Stimulated activated CD4-positive, alpha-beta T cell treated with anti-CD3 and anti-CD28 coated beads, TNF-alpha, amount 100 ng/mL, for 1 hour (primary cell): ENCODE measurements at places on chromosomes 7 and 10.

DNA sequence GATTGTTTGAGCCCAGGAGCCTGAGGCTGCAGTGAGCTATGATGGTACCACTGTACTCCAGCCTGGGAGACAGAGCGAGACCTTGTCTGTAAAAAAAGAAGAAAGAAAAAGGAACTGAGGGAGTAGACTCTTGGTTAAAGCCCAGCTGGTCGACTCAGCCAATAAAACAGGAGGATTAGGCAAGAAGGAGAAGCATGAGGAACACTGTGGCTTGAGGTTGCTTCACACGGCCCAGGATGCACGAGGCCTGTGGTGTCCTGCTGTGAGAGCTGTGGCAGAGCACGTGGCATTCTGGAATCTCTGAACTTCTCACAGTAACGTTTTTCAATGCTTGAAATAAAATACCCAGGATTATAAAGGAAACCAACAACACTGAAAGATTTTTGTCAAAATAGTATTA lies 93.3 kb downstream of the CUL2 start:
- no peak for DNase-seq

- no peak for DNase-seq
These were observed 115.1 kb downstream of the ICA1 start for GRCh38 chr7:8146788-8147413.

GRCh38 chr10:73494213-73494612 lies 1.6 kb downstream of the PPP3CB start:
- no peak for DNase-seq

- DNase-seq: no peak
These were observed 107.4 kb downstream of the DNAJB6 start for GRCh38 chr7:157444011-157444842.

DNA sequence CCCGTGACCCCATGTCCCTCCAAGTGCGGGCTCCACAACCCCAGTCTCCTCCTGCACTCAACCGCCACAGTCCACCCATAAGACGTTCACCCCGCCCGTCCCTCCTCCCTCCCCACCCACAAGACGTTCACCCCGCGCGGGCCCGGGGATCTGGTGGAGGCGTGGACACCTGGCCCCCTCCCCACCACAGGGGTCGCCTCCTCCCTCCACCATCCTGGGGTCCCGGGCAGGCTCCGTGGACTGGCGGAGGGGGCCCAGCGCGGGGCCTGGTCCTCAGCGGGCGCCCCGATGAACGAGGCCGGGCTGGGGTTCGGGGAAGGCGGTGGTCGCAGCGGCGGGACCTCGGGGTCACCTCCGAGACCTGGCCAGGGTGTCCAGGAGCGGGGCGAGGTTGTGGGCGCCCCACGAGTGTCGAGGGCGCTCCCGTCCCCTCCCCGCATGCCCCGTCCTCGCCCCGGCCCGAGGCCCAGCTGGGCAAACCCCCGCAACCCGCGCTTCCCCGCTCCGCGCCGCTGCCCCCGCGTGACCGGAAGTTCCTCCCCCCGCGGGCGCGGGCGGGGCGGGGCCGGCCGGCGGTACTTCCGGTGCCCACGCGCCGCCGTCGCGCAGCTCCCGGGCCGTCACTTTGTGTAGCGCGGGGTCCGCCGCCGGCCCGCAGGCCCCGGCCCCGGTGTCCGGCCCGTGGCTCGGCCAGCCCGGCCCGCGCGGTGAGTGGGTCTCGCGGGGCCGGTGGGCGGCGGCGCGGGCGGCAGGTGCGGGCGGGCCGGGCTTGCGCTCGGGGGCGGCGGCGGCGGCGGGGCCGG lies at the start of gene ZNF316:
Gene ZNF316 (plus strand): TSS at position 578 of the 803 bp plus-strand sequence. CDS start 5,092 bp downstream, outside the sequence.
- DNase-seq: no peak

DNA sequence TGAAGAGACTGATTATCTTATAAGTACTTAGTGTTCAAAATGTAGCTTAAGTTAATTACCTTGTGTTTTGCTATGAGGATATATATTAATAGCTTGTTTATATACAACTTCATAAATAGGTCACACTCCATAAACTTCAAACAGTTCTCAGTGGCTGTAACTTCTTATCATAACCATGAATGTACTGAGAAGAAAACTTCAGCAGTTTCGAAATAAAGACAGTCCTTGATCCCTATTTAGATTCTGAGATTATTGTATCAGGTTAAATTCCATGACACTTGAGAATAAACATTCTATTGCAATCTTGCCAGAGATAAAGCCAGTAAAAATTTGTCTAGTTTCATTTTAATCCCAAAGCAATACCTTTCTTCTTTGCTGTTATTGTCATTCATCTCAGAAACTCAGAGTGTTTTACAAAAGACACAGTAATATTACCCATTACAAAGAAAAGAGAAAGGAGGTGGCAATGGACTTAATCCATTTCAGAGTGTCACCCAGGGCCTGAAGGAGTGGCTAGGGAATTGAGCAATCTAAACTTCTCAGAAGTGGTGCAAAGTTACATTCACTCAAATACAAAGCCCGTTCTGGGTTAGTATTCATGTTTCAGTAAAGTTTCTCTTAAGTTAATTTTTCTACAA lies 403.6 kb downstream of the SEMA3D start:
- no peak for DNase-seq

DNA sequence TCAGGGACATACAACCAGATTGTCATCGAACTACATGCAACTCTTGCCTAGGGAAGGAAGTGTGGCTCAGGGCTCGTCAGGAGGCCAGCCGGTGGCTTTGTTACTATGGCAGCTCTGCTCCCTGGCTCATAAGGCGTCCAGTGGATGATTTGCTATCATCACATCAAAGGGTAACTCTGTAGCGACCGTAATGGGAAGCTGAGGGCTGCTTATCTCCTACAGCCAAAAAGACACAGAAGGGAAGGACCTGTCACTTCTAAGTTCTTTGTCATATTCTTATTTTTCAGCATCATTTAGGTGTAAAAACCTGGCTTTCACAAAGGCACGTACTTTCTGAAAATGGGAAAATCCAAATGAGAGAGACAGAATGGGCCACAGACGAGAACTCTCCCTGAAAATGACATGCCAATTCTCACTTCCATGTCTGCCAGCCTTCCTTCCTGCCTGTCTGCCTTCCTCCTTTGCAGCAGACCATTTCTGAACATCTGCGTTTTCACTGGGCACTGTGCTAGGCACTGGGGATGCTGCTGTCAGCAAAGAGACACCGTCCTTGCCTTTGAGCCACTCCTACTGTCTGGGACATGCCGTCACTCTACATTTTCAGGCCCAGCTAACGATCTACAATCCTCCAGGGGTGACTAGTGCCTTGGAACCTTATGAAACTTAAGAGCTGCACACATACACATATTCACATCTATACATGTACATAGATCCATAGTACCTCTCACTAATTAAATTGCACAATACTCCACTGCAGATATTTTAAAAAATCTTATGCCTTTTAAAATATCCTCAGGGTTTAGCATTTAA lies 26.9 kb downstream of the ENKUR start:
- DNase-seq: no peak

DNA sequence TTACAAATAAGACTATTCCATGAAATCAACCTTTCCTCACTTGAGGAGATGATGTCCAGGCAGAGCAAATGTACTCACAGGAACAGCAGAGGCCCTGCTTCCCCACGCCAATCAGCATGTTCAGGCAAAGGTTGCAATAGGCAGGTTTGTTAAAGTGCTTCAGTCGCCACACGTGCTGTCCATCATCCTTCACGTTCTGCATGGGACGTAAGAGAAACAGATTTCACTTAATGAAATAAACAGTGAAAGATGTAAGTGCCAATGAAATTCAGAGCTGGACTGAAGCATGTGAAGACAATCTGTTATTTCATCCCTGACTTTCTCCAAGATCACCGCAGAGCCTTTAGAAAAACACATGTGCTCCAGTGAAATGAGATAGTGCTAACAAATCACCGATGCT lies 217.4 kb downstream of the DGKB start:
- no peak for DNase-seq

DNA sequence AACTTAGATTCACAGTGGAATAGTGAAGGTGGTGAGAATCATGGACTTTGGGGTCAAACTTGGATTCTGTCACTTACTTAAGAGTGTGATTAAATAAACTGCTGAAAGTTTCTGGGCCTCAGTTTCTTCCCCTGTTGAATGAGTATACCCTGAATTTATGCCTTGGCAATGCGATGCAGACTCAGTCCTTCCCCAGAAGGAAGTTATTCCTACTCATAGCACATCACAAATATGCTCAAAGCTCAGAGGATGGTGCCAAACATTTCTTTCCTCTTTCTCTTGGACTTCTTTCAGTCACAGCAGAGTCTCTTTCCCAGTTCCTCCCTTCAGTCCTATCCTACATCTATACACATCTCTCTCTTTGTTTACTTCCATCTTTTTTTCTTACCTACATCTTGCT lies 45.1 kb downstream of the ASB4 start:
- no peak for DNase-seq

DNA sequence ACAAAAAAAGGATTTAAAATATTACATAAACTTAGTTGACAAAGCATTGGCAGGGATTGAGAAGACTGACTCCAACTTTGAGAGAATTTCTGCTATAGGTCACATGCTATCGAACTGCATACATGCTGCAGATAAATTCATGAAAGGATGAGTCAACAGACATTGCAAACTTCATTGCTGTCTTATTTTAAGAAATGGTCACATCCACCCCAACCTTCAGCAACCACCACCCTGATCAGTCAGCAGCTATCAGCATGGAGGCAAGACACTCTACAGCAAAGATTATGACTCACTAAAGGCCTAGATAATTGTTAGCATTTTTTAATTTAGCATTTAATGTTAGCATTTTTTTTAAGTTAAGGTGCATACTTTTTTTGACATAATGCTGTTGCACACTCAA lies 73.6 kb downstream of the AGK start:
- no peak for DNase-seq

GRCh38 chr10:68088740-68089139 lies 13.7 kb upstream of the HERC4 start:
- DNase-seq: no peak

DNA sequence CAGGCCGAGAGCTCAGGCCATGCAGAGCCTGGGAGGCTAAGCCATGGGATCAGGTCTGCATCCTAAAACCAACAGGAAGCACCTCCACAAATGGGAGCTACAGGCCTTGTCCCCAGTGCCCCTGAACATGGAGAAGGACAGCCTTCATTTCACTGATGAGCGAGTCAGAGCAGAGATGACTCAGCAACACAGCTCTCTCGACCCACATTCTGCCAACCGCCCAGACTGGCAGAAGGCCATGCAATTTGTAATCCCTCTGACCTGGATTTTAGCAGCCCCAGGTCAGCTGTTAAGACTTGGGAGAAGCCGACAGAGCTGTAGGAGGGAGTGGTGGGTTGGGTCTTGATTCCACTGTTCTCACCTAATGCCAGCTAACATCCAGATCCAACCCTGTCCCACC lies 25.5 kb downstream of the VOPP1 start:
- no peak for DNase-seq
